ENCODE measurements at places on chromosomes 7 and 10.

- no peak for DNase-seq
Measured at GRCh38 chr10:132481690-132482089, 55.9 kb upstream of the INPP5A start.

GRCh38 chr10:70866424-70866823 lies 21.9 kb downstream of the PCBD1 start:
- DNase-seq, result no peak

DNA sequence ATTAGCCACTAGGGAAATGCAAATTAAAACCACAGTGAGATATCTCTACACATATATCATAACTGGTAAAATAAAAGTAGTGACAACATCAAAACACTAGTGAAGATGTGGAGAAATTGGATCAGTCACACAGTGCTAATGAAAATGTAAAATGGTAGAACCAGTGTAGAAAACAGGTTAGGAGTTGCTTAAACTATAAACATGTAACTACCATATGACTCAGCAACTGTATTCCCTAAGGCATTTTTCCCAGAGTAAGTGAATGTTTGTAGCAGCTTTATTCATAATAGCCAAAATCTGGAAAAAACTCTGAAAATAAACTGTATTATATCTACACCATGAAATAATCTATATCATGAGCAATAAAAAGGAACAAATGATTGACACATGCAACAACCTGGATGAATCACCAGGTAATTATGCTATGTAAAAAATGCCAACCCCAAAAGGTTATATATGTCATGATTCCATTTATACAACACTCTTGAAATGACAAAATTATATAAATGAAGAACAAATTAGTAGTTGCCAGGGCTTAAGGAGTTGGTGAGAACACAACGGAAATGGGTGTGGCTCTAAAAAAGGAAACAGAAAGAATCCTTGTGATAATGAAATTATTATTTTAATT lies 22.8 kb downstream of the SLC25A40 start:
- no peak for DNase-seq

- DNase-seq, result no peak
Measured at GRCh38 chr7:130359276-130359857, 14.8 kb downstream of the CPA5 start.

DNA sequence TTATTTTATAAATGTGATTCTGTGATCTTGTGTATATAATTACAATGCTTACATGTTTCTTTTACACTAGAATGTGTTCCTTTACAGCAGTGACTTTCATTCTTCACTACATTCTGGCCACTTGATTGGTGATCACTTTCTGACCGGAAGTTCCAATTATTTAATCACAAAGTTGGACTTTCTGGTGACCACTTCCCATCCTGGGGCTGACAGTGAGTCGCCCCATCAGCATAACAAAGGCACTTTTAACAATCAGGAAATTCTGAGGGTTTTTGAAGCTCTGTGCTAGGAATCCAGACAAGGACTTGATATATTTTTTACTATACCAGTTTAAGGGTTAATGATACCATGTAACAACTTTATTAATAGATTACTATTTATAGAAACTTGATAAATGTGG lies 282.3 kb upstream of the KAT6B start:
- no peak for DNase-seq

All from RWPE1 (cell line).